ENCODE measurements at places on chromosomes 7 and 10. TPM values are rescaled to one million over a fixed set of nuclear protein-coding genes. Genes with fewer than 3 reads are reported as not detected.

- DNase-seq = no peak
Observed at GRCh38 chr7:83574616-83575015, 74.3 kb downstream of the SEMA3E start.

DNA sequence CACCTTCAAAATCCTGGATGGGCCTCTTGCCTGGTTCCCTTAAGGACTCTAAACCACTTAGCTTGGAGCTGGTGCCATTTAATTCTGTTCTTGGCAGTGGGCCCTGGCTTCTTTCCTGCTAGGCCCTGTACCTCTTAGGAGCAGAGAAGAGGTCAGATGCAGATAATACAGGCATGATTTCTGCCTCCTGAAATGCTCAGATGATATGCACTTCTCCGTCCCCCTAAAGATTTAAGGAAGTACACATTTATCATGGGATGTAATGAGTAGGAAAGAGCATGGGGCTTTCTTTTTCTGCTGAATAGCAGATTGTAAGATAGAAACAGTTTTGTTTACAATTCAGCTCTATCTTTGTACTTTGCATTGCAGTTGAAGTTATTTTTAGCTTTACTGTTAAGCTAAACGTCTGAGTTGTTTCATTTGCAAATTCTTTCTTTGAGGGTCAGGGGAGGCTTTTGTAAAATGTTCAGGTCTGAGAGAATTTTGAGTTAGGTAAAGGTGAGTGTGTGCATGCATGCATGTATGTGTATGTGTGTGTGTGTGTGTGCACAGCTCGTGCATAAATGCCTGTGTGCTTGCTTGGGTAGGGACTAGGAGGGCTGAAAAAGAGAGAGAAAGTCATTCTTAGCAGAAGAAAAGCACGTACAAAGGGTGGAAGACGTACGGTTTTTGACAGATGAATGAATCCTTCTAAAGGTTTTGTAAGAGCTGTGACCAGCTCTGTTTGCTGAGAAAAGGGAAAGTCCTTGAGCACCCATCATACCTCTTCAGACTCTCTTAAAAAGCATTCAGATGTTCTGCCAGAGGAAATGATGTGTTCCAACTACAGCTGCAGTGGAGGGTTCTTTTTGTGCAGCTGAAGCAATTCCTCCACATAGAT, 364.2 kb downstream of the AUTS2 start:
- no peak for DNase-seq

DNA sequence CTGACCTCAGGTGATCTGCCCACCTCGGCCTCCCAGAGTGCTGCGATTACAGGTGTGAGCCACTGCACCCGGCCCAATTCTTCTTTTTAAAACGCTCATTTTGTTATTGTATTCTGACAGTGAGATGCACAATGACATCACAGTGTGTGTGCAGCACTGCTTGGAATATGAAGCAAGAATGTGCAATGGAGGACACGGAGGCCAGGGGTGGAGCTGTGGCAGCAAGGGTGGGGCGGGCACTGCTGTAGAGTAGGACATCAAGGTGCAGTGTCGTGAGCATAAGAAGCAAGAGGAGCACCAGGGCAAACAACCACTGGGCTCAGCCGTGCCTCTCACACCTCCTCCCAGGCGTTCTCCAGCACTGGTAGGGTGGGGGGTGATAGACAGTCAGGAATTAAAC, 26.8 kb upstream of the GRID1 start:
- no peak for DNase-seq

DNA sequence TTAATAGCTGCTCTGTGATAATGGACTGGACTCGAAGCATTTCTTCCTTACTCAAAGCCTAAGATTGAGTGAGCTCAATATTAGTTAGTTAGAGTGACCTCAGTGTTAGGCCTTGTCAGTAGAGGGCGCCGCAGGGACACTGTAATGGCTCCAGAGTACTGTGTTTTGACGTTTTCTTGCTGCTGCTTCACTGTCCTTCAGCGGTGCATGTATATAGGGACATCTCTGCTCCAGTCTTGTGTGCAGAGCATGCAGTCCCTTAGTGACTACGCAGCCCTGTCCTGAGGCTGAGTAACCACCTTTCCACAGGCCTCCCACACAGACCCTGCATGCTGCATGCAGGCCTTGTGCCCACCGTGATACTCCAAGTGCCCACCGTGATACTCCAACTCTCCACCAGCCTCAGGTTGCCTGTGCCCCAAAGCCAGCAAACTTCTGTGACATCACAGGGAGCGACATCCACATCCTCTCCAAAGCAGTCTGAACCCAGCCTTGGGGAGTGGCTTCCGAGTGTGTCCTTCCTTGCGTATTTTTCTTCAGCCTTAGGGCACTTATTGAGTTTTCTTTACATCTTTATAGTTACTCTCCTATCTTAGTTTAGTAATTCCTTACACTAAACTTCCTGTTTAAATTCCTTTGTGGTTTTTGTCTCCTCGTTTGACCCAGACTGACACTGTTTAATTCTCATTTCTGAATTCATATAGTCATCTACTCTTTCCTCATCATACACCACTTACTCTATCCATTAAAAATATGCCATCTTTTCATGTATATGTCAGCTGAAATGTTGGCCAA, 118.2 kb downstream of the JAZF1 start:
- peak; percentile 74 for DNase-seq

- DNase-seq = no peak
Observed at GRCh38 chr10:119254335-119254734, 47.0 kb downstream of the GRK5 start.

DNA sequence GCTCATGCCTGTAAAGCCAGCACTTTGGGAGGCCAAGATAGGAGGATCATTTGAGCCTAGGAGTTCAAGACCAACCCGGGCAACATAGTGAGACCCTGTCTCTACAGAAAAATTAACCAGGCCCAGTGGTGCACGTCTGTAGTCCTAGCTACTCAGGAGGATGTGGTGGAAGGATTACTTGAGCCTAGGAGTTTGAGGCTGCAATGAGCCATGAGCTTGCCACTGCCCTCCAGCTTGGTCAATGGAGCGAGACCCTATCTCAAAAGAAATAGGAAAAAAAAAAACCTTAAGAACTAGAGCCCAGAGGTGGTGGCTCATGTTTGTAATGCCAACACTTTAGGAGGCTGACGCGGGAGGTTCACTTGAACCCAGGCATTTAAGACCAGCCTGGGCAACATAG, 2.2 kb downstream of the STRA8 start:
- no peak for DNase-seq

- DNase-seq = no peak
Observed at GRCh38 chr10:100740476-100741377, 4.7 kb upstream of the PAX2 start.

DNA sequence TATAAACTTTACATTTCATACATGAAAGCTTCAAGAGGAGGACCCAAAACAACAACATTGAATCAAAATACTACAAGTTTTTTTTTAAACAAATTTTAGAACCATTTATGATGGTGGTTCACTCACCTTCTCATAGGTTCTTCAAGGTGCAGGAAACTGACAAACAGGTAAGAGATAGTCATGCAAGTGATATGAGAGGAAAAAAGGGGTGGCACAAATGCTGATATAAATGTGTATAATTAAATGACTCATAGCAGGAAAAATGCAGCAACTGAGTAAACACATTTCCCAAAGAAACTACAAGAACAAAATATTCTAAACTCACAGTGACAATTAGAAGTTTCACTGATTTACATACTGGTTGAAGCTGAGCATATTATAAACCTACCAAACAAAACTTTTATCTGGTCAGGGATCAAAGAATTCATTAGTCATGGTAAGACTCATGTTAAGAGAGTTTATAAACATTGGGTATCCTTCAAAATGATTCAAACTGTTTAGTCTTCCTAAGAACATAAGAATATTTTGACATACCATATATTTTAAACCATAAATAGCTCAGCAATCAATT, 14.1 kb downstream of the ZWINT start:
- DNase-seq = no peak

GRCh38 chr7:149353739-149354504, 91.9 kb downstream of the ZNF783 start:
- DNase-seq = no peak

GRCh38 chr7:5589819-5590595, 166.4 kb upstream of the TNRC18 start:
- no peak for DNase-seq

DNA sequence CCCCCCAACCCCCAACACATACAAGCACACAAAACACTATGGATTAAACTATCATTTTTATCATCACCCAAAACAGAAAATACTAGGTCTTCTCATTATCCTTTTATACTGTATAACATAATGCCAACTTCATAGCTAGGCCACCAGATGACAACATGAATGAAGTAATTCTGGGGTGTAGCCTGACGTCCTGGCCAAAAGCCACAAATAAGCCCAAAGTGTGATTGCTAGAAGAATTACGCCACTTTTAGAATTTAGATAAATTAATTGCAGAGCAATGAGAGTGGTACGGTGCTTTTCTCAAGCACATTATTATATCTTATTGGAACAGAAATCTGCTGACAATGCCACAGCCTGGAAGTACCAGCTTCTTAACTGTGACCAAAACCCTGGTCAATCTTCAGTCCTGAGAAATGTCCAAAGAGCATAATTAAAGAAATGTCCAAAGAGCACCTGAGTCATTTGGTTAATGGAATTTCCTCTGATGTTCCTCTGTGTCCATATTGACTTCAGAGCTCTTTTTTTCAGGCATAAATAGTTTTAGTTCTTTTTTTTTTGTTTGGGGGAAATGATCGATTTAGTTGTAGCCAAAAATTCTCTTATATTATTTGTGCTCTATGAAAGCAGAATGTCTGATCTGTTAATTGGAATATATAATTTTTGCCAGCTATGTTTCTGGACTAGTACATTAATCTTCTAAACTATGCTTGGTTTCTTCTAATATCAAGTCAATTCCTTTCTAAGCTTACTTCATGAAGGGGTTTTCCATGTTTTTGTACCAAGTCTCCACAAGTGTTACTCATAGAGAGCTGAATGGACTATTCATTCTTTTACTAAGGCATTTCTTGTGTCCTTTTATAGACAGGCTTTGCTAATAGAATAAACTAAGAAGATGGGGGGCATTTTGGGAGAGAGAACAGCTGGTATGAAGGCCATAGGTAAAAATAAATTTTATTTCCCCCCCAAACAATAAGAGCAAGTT, 233.4 kb upstream of the SLC26A5 start:
- no peak for DNase-seq

- DNase-seq = no peak
Observed at GRCh38 chr10:85280014-85280413, 951.6 kb downstream of the CCSER2 start.

GRCh38 chr7:2148189-2148588, 84.6 kb downstream of the MAD1L1 start:
- no peak for DNase-seq

DNA sequence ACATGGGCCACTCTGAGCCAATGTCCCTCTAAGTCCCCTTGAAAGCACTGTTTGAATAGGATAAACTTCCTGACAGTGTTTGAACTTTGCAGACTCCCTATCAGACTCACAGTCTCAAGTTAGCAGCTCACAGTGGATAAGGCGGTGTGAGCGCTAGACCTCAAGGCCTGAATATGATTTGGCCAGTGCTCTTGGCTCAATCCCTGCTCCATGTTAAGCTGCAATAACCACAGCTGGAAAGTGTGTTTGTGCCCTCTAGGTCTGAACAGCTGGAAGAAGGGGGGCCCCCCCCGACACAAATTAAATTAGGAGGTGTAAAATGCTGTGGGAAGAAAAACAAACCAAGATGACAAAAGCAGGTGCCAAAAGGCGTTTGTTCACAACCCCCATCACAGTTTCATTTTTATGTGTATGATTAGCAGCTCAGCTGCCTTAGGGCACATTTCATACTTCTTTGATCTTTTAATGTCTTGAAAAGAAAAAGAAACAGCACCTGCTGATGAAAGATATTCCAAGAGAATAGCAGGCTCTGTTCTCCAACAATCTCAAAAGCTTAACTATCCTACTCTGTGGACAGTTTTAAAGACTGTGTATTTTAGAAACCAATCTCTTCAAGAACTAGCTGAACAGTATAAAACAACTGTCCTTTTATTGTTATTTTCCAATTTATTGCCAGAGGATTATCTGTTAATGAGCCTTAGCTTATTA, 167.6 kb downstream of the SNX13 start:
- peak; percentile 11 for DNase-seq

GRCh38 chr10:62049624-62050345, 148.3 kb downstream of the ARID5B start:
- no peak for DNase-seq

GRCh38 chr10:118763202-118763988, 8.6 kb upstream of the CACUL1 start:
- no peak for DNase-seq

- no peak for DNase-seq
Observed at GRCh38 chr7:24932815-24933214, 47.2 kb downstream of the OSBPL3 start.

DNA sequence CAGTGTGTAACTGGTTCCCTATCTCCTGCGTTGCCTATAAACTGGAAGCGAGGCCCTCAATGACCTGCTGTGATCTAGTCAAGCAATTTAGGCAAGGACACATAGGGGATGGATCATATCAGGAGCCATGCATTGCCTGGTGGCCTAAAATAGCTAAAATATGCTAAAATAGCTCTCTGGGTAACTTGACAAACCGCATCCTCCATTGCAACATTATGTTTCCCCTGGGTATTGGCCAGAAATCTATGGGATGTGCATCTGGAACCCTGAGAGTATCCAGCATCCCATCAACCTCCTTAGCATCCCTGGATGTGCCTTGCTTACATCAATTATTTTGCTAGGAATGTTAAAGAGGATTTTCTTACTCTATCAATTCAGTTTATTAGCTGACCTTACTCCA, 91.7 kb upstream of the ADCY1 start:
- no peak for DNase-seq

DNA sequence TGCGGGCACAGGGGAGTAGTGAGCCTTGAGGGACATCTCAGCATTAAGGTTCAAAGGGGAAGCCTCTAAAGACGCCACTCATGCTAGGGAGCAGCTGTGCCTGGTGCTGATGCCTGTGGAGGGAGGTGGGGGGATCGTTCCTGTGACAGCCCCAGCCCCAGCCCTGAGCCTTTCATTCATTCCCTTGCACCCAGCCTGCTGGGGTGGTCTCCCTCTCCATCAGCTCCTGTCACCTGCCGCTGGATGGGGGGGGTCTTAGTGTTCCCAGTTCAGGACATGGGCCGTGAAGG, 11.6 kb downstream of the ZNF316 start:
- no peak for DNase-seq

GRCh38 chr7:99083068-99083651, 60.7 kb downstream of the SMURF1 start:
- DNase-seq = no peak

DNA sequence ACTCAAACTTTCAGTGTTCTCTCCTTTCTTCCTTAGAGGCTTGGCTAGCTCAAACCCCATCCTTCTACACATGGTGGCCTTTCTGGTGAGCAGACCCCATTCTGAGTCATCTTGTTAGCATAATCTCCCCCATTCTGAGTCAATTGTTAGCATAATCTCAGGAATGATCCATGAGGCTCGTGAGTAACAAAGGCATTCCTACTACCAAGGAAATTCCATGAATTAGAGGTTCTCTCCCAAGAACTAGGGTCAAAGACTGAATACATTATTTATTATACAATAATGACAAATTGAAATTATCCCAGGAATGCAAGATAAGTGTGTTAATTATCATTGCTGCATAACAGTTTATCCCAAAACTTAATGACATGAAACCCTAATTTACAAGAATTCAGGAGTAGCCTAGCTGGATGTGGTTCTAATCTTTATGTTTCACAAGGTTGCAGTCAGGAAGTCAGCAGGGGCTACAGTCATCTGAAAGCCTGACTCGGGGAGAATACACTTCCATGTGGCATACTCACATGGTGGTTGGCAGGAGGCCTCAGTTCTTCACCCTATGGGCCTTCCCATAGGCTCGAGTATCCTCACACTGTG, 100.2 kb downstream of the MMRN2 start:
- no peak for DNase-seq

The MKRN1 gene
- 104 TPM for total RNA-seq

The LFNG gene
- 33.1 TPM for total RNA-seq

The MINDY4 gene
- total RNA-seq = 1.1 TPM

The MMP21 gene
- not detected for total RNA-seq

The SPDYE8 gene
- not detected for total RNA-seq

All from activated CD4-positive, alpha-beta memory T cell treated with anti-CD3 and anti-CD28 coated beads for 36 hours (primary cell).